ENCODE measurements at places on chromosomes 5 and 9. TPM values are rescaled to one million over a fixed set of nuclear protein-coding genes. Genes with fewer than 3 reads are reported as not detected.
A peak's percentile ranks its signal among the peaks of the same experiment; 100 is the strongest.

GRCh38 chr5:4206127-4206526, 610.5 kb downstream of the IRX1 start:
- DNase-seq, result no peak

DNA sequence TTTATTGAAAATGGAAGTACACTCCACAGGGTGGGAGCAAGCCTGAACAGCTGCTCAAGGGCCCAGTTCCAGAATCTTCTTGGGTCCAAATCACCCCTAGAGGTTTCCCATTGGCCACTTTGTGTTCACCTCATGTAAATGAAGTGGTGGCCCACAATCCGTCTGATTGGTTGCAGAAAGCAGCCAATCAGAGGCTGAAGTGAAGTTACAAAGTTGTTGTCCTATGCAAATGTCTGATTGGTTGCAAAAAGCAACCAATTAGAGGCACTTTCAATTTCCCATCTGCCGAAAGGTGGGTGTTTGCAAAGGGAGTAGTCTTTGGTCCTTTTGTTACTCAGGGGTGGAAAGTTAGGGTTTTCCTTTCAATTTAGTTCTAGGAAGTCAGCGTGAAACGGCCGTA, 8.8 kb downstream of the TMEM171 start:
- no peak for DNase-seq

DNA sequence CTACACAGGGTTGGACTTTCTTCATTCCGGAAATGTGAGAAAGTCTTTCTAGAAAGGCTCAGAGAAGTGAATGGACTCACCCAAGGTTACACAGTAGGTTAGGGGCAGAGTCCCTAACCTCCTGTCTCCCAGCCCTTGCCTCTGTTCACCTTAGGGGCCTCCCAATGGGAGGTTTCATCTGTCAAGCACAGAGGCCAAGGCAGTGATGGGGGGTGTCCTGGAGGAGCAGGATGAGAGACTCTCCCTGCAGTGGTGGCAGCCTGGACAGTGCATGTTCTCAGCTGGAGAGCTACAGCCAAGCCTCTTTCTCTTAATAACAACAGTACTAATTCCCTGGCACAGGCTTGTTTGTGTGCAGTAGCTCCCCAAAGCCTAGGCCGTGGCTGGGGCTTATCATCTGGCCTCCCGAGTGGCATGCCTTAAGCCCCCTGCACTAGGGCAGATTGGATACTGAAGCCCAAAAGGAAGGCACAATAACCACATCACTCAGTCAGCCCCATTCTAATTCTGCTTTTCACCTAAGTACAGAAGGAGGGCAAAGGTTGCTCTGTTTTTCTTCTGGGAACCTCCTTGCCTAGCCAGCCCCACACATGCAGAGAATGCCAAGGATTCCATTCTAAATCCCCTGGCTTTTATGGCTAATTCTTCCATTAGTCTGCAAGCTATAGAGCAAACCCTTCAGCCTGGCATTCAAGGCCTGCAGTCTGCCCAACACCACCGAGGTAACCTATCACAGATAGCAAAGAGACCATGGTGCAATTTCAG, 50.2 kb upstream of the XPA start:
- peak; percentile 15 for DNase-seq

DNA sequence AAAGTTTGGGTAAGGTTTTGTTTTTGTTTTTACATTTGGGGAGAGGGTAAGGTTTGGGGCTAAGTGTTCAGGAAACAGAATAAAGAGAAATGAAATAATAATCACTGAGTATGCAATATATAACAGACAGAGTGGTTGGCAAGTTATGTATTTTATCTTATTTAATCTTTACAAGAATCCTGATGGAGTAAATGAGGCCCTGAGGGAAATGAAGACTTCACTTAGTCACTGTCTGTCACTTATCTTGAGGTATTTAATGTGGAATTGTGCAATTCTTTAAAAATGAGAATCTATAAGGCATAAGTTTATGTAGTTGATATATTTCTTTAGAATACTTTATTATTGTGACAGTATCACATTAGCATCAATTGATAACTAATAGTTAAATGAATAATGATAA, 48.1 kb downstream of the TEK start:
- DNase-seq, result no peak

DNA sequence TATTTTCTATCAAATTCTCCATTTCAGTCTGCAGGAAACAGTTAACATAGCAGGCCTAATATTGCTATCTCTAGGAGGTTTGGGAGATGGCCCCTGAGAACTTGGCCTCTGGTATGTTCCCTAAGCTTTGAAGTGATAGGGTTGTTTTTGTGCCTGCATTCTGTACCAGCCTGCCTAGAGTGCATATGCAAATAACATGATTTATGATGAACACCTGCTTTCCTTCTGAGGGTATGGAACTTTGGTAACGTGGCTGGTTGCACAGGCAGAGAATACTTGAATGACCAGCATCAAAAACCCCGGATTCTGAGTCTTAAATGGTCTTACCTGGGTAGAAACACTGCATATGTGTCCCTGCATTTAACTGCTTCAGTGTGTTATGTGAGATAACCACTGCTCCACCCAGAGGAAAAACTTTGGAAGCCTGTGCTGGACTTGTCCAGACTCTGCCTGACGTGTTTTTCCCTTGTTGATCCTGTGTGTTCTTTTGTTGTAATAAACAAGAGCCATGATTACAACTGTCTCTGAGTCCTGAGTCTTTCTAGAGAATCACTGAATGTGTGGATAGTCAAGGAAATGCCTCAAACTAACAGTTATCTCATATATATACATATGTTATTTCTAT, 111.3 kb upstream of the ABCA1 start:
- no peak for DNase-seq

GRCh38 chr5:127518319-127518621, 830 bp downstream of the PRRC1 start:
- DNase-seq, result no peak

DNA sequence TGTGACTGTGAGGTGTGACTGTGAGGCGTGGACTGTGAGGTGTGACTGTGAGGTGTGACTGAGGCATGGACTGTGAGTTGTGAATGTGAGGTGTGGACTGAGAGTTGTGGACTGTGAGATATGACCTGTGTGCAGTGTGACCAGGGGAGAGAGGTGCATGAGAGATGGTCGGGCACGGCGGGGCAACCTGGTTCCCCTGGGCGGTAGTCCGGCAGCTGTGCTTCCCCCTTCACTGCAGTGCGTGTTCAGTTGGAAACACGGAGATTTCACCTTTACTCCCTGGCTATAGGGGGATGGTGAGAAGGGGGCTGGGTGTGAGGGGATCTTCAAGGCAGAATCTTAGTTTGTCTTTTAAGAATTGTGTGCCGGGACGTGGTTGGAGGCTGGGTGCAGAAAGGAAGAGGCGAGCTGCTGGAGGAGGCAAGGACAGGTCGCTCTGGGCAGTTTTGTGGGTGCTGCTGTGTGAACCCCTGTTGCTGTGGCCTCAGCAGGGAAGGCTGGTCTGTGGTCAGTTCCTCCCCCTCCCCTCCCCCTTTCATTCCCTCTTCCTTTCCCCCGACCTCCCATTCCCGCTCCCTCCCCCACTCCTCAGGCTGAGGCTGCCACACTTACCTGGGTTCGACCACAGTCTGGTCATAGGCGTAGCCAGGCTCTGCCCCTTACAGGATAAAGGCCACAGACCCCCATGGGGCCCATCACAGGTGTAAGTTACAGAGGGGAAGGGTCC, 39.3 kb downstream of the CEP72 start:
- no peak for DNase-seq

- no peak for DNase-seq
Observed at GRCh38 chr5:1793301-1793740, 6.3 kb downstream of the MRPL36 start.

- DNase-seq, result no peak
Observed at GRCh38 chr5:59789197-59789596, 104.3 kb downstream of the PDE4D start.

GRCh38 chr5:128406803-128407202, 131.2 kb downstream of the FBN2 start:
- no peak for DNase-seq

DNA sequence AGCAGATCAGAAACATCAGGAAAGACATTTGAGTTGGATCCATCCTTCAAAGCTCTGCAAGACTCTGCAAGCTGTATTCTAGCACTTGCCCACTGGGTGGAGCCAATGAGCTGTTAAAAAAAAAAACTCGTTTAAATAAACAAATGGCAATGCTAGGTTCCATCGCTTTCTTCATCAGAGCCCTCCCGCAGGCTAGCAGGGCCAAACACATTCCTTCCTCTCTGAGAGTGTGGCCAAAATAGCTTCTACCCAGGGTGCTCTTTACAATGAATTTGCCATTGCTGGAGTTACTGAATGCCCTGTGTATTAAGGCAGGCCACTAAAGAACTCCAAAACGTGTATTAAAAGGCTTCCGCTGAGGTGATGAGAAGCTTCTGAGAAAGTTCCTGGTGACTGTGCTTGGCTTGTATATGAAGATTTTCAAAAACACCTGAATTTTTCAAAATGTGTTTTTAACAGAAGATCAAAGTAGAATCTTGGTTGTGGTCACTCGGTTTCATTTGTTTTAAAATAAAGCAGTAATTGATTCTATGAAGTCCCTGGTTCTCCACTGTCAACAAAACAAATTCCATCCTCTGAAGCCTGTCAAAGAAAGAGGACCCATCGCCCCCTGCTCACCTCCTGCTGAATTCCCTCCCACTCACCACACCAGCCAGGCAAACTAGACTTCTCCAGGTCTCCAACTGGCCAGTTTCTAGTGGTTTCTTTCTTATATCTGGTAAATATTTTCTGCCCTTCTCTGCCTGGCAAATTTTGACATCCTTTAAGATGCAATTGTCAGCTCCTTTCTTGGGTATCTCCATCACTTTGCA, 36.5 kb upstream of the EQTN start:
- peak; percentile 60 for DNase-seq

- no peak for DNase-seq
Observed at GRCh38 chr5:36596247-36596646, 10.2 kb upstream of the SLC1A3 start.

DNA sequence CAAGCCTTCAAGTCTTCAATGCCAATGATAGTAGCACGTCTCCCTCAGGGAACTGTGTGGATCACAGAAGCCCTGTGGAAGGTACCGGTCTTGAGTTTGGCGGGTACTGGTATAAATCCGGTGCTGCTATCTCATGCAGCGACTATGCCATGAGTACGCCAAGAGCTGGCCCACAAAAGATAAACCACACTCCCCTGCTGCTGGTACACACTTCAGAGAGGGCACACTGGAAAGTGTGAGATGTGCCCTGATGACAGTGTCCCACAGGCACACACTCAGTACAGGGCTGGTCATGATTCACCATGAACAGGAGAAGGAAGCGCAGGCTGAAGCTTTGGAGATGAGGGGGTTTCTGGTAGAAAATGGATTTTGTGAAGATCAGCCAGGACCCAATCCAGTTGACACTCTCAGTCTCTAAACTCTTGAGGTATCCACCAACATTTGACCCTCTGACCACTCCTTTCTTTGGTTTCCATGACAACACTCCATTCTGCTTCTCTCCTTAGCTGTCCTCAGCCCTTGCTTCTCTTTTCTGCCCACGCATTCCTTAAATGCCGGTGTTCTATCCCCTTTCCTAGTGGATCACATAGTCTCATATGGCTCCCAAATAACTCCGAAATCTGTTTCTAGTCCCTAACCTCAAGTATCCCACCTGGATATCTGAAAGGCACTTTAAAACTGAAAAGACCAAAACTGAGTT, 5.1 kb downstream of the AMACR start:
- DNase-seq, result no peak

- no peak for DNase-seq
Observed at GRCh38 chr9:121566481-121567465, 67.1 kb upstream of the GGTA1 start.

DNA sequence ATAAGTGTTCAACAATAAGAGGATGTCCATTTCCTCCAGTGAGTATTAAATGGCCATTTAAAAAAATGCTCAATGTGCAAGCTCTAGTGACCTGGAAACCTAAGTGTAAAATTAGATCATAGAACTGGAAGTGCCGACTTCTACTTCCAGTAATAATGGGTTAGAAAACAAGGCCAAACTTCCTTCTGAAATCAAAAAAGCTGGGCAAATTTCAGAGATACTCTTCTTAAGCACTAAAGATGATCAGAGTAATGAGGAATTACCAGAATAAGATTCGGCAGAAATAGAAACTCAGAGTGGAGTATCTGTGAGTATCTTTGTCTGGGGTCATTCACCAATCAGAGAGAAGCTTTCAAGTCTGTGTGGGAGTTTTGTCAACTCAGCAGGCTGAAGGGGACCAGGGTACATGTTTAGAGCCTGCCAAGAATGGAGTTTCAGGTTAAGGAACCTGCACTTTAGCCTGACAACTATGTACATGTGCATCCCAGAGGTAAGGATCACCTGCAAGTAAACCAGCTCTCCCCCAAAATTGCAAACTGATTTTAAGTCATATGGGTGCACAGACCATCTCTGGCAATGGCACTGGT, 17.1 kb downstream of the FCN2 start:
- DNase-seq, result peak; percentile 15

The FOXD4L4 gene
- 0.15 TPM for total RNA-seq

The SLCO6A1 gene
- not detected for total RNA-seq

The ELAVL2 gene
- 0.25 TPM for total RNA-seq

The LCN15 gene
- not detected for total RNA-seq

The SLC6A18 gene
- not detected for total RNA-seq

The PCDHB10 gene
- total RNA-seq, result 0.28 TPM

Data from left lobe of liver (tissue), 2 donors.